ENCODE measurements at places on chromosomes 7 and 10. TPM values are rescaled to one million over a fixed set of nuclear protein-coding genes. Genes with fewer than 3 reads are reported as not detected.

The C10orf90 gene
- not detected for total RNA-seq

DNA sequence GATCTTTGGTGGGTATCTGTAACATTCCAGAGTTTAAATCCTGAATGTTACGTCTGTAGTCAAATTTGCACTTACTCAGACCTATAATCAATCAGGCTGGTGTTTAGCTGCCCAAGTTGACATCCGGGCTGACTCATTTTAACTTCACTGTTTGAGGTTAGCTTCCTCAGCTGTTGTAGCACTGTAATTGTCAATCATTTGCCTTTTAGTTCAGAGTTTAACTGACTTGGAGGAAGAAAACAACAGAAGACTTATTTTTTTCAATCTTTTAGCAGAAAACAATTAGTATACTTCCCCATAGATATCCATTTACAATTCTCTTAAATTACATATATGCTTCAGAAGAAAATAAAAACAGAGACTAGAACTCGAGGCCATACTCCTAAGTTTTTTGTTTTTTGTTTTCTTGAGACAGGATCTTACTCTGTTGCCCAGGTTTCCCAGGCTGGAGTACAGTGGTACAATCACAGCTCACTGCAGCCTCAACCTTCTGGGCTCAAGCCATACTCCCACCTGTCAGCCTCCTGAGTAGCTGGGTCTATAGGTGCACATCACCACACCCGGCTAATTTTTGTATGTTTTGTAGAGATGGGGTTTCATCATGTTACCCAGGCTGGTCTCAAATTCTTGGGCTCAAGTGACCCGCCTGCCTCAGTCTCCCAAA, 38.5 kb upstream of the LRRC17 start:
- H3K36me3 ChIP-seq = no peaks in the 10 kb centered on the region
- no peaks in the 10 kb centered on the region for H3K27me3 ChIP-seq
- H3K4me1 ChIP-seq = no peaks in the 10 kb centered on the region
- no peak overlapping the region for H3K4me3 ChIP-seq

The SFTPD gene
- total RNA-seq = 0.30 TPM

DNA sequence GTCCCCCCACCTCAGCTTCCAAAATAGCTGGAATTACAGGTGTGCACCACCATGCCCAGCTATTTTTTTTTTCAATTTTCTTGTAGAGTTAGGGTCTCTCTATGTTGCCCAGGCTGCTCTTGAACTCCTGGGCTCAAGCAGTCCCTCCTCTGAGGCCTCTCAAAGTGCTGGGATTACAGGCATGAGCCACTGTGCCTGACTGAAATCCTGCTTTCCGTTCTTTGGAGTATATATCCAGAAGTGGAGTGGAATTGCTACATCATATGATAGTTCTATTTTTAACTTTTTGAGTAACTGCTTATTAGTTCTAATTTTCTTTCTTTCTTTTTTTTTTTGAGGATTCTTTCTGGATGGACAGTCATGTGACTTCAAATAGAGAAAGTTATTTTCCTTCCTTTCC, 62.9 kb upstream of the ZMIZ2 start:
- H3K4me3 ChIP-seq = no peak overlapping the region
- no peaks in the 10 kb centered on the region for H3K27me3 ChIP-seq
- DNase-seq = no peak

The ITPRID1 gene
- 0.09 TPM for total RNA-seq

DNA sequence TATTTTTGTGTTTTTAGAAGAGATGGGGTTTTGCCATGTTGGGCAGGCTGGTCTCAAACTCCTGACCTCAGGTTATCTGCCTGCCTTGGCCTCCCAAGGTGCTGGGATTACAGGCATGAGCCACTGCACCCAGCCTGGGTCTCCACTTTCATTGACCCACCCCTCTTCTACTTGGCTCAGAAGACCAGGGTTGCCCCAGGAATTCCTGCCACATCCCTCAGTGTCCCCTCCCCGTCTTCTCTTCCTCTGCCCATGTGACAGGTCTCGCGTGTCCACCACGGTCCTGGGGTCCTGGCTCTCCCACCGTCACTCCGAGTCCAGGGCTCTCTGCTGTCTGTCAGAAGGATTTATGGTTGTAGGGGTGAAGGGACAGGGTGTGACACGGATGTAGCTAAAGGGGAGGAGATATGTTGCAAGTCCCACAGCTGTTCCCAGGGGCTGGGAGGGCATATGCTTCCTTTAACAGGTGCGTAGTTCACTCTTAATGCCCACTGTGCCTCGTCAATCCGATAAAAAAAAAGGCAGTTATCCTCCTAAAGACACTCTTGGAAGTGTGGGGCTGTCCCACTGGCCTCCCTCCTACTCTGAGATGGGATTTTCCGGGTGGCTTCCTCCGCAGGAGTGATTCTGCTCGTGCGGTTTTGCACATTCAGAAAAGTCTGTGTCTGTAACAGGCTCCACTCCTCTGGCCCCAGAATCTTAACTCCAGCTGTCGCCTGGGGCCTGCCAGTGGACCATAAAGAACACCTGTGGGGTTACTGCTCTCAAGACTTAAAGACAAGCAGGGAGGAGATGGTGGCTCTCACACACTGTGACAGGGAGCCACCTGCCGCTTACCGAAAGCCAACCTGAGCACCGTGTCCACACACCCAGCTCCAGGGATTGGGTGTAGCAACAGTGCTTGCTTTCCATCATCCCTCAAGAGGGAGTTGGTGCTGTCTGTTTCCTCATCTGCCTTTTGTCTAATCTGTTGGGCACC, 36.7 kb upstream of the SHH start:
- no peaks in the 10 kb centered on the region for H3K27me3 ChIP-seq
- no peaks in the 10 kb centered on the region for H3K4me1 ChIP-seq
- no peaks in the 10 kb centered on the region for H3K36me3 ChIP-seq
- H3K27ac ChIP-seq = no peak overlapping the region

GRCh38 chr7:120925392-120925791, 25.2 kb upstream of the ING3 start:
- H3K4me1 ChIP-seq = no peaks in the 10 kb centered on the region
- no peaks in the 10 kb centered on the region for H3K36me3 ChIP-seq
- no peak overlapping the region for H3K4me3 ChIP-seq

The OAT gene
- 105 TPM for total RNA-seq

GRCh38 chr10:79357180-79357579, 9.9 kb downstream of the PPIF start:
- peaks cover 2% of the 10 kb centered on the region for H3K36me3 ChIP-seq
- H3K27ac ChIP-seq = no peak overlapping the region
- H3K4me1 ChIP-seq = no peaks in the 10 kb centered on the region
- no peaks in the 10 kb centered on the region for H3K27me3 ChIP-seq
- DNase-seq = no peak

The SH2D4B gene
- total RNA-seq = 0.52 TPM

The LRRC4 gene
- 11.2 TPM for total RNA-seq

GRCh38 chr7:19133886-19134285, 11.3 kb downstream of the FERD3L start:
- no peaks in the 10 kb centered on the region for H3K4me1 ChIP-seq
- no peak overlapping the region for H3K27ac ChIP-seq
- no peak overlapping the region for H3K4me3 ChIP-seq
- H3K36me3 ChIP-seq = no peaks in the 10 kb centered on the region

GRCh38 chr10:118107541-118107940, 60.8 kb upstream of the RAB11FIP2 start:
- no peaks in the 10 kb centered on the region for H3K4me1 ChIP-seq
- H3K27ac ChIP-seq = no peak overlapping the region
- no peaks in the 10 kb centered on the region for H3K27me3 ChIP-seq
- no peaks in the 10 kb centered on the region for H3K36me3 ChIP-seq
- DNase-seq = no peak

The SPDYE2 gene
- total RNA-seq = not detected

DNA sequence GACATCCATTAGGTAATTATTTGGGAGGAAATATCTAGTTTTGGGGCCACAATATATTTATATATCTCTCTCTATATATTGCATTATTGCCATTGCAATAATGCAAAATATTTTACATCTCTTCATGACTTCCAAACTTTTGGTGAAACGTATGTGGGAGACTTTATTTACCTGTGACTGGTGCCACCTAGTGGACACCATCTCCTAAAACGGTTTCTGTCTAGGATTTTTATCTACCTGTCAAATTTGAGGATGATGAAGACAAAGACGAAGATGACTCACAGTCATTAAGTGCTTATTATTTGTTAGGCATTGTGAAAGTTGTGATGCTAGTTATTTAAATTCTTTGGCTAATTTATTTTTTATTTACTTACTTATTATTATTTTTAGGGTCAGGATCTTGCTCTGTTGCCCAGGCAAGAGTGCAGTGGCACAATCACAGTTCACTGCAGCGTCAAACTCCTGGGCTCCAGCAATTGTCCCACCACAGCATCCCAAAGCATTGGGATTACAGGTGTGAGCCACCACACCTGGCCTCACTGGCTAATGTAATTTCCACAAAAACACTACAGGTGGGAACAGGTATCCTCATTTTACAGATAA, 18.7 kb upstream of the CBLL1 start:
- no peak overlapping the region for H3K4me3 ChIP-seq
- H3K27me3 ChIP-seq = no peaks in the 10 kb centered on the region
- no peaks in the 10 kb centered on the region for H3K36me3 ChIP-seq
- no peak overlapping the region for H3K27ac ChIP-seq

Data from aorta (tissue), 5 donors.